ENCODE measurements at places on chromosomes 2 and 18.
A peak's percentile ranks its signal among the peaks of the same experiment; 100 is the strongest.

- no peak for DNase-seq
These were observed 13.6 kb downstream of the FHOD3 start for GRCh38 chr18:36311026-36311570.

GRCh38 chr2:239005586-239005985 is 157.7 kb downstream of the TWIST2 start:
- DNase-seq = no peak

DNA sequence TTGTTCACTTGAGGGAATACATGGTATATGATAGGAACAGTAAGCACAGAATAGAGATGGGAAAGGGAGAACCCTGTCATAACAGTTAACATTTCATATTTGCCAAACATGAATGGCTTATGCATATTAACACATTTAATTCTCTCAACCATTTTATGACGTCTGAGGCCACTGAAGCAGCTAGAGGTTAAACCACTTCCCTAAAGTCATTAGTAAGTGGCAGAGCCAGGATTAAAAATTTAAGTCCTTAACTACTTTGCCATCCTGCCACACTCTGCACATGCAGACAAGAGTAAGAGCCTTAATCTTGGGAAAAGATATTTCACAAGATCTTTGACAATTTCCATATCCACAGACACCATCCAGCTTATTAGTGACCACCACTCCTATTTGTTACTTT is 2.1 kb downstream of the LIPT1 start:
- no peak for DNase-seq

DNA sequence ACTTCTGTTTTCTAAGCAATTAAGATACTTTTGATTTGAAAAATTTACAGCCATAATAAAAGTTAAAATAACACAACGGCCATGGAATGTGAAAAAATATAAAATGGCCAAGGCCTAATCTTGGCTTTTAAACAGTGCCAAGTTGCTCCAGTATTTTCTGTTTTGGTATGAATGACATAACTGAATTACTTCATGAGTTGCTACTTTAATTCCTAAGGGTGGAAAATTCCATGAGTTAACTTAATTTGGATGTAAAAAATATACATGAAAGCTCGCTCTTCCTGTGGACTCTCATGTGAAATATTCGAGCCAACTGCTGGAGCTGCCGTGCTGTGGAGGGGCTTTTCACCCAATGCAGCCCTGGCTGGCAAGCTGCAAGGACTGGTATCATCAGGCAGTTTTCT is 286.0 kb upstream of the CCDC68 start:
- peak; percentile 43 for DNase-seq

DNA sequence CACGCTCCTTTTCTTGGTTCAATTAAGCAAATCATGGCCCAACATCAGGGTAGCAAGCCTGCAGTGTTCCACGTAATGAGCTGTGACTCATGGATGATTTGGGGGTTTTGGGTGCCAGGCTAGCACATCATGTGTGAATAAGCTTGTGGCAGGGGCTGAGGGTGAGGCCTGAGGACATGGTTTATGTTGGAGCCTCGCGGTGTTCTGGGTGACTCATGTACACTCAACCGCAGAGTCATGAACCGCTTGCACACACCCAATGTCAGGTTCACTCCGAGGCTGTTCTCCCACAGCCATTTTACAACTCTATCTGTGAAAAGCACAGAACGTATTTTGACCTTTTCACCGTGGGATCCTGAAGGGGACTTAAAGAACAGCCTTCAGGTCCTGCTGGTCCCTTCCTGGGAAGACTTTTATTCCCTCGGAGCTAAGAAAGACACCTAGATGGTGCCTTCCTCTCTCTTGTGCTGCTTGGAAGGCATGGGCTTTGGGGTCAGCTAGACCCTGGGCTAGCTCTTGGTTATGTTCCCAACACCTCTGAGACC is 139.9 kb upstream of the ZEB2 start:
- peak; percentile 71 for DNase-seq

- DNase-seq = no peak
These were observed 237.6 kb upstream of the UBE2E3 start for GRCh38 chr2:180742801-180743200.

All from GM03348 (cell line).